ENCODE measurements at places on chromosomes 7 and 10.

GRCh38 chr10:110655320-110655719 is 11.2 kb downstream of the RBM20 start:
- no peak for DNase-seq

DNA sequence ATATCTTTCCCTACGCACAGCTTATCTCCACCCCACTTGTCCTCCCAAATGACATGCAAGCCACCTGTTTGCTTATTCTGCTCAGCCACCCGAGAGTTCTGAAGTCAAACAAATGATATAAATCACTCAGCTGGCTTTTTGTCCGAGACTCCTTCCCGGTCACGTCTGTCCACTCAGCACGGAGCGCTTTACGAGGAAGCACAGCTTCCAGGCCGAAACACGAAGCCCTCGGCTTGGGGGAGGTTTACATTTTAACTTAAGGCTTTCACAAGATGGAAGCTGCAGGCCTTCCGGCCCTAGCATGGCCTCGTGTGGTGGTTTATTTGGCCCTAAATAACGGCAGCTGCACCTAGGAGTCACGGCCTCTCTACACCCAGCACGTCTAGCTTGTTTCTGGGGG is 60.1 kb upstream of the GNA12 start:
- DNase-seq, result no peak

DNA sequence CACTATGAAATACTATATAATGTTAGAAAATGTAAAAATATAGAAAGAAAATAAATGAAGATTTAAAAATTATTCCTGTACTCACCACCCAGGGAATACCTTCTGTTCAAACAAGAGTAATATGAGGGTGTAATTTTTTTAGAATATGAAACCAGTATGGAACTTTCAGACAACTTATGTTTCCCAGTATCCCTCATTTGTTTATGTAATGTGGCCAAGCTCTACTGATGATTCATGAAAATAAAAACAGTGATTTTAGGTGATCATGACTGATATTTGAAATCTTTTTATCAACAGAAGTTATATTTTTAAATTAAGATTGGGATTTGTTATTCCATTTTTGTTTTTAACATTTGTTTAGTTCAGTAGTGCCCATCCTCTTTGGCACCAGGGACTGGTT is 18.8 kb downstream of the SLK start:
- DNase-seq, result no peak

- no peak for DNase-seq
These were observed 32.6 kb downstream of the PIP4K2A start for GRCh38 chr10:22681783-22682183.

- DNase-seq, result no peak
These were observed 53.5 kb upstream of the AGBL3 start for GRCh38 chr7:134932707-134933370.
